ENCODE measurements at places on chromosomes 5 and 9. TPM values are rescaled to one million over a fixed set of nuclear protein-coding genes. Genes with fewer than 3 reads are reported as not detected.

DNA sequence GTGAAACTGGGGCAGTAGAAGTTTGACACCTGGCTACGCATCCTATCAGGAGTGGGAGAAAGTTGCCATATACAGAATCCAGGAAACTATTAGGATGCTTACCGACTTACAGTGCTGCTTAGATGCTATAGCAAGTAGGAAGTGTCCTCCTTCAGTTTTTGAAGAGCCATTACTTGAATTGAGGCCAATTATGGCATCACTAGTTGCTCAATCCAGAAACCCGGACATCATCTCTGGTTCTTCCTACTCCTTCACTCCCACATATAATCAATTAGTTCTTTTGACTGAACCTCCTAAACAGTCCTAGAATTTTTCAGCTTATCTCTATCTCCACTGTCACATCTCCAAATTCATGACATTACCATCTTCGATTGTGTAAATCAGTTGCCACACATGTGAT, 41.8 kb upstream of the UGCG start:
- no peaks in the 10 kb centered on the region for H3K4me1 ChIP-seq
- DNase-seq, result peak; percentile 20
- no peaks in the 10 kb centered on the region for H3K36me3 ChIP-seq
- H3K4me3 ChIP-seq, result no peak overlapping the region

DNA sequence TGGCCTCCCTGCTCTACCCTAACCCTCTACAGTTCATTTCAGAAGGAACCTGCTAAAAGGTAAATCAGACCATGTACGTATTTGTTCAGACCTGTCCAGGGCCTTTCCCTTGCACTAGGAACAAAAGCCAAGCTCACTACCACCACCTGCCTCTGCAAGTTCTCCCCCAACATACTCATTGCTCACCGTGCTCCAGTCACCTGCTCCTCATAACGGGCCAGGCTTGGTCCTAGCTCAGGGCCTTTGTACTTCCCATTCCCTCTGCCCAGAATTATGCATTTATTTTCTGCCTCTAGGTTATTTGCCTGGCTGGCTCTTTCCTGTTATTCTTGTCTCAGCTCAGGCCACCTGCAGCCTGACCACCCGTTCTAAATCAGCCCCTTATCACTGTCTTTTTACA, 4.8 kb upstream of the FGF1 start:
- H3K4me3 ChIP-seq, result no peak overlapping the region
- peaks cover 10% of the 10 kb centered on the region for H3K4me1 ChIP-seq
- no peaks in the 10 kb centered on the region for H3K27me3 ChIP-seq
- DNase-seq, result no peak

The CNTNAP3B gene
- total RNA-seq, result 26.6 TPM

GRCh38 chr9:81076131-81076530, 613.2 kb downstream of the TLE1 start:
- DNase-seq, result no peak
- H3K4me1 ChIP-seq, result no peaks in the 10 kb centered on the region
- H3K36me3 ChIP-seq, result no peaks in the 10 kb centered on the region
- no peak overlapping the region for H3K27ac ChIP-seq
- H3K4me3 ChIP-seq, result no peak overlapping the region

DNA sequence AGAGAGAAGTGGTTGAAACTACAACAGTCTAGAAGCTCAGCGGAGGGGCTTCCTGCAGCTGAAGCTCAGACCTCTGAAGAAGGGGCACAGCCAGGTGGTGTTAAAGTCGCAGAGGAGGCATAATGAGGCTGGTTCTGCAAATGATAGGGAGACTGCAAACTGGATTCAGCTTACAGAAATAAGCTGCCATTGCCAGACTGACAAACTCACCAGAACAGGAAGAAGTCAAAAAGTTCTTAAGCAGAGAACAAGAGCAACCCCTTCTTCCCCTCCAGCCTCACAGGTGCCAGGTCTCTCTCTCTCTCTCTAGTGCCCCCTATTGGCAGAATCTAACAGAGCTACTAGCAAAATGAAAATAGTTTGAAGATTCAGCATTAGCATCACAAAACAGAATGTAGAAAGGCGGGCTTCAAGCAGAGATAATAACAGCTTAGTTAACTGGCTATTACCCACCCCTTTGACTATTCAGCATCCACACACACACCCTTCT, 76.7 kb downstream of the GRAMD2B start:
- H3K4me3 ChIP-seq, result no peak overlapping the region
- DNase-seq, result no peak
- H3K27me3 ChIP-seq, result no peaks in the 10 kb centered on the region
- peaks cover 6% of the 10 kb centered on the region for H3K4me1 ChIP-seq
- no peak overlapping the region for H3K27ac ChIP-seq

GRCh38 chr5:115842089-115842935, 577 bp downstream of the AP3S1 start:
- no peaks in the 10 kb centered on the region for H3K27me3 ChIP-seq
- H3K36me3 ChIP-seq, result peaks cover 3% of the 10 kb centered on the region

DNA sequence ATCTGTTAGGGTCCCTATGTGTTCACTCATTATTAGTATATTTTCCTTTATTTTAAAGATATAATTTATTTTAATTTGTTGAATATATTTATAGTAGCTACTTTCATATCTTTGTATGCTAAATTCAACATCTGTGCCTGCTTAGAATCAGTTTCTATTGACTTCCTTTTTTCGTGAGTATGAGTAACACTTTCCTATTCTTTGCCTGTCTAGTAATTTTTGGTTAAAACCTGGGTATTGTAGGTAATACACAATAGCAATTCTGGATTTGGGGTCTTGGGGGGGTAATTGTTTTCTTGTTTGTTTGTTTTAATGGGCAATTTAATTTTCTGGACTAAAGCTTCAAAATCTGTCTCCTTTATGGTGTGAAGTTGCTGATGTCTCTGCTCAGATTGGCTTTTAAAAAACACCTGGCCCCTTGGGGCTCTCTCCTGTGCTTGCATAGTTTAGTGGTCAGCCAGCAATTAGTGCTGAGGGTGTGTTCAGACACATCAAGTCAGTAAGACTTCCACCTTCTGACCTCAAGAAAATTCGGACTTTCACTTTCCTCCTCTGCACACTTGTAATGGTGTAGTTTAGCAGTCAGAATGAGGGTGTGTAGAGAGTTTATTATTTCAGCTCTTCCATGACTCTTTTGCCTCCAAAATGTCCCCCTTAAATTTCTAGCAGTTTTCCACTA, 124.4 kb upstream of the MAP1B start:
- no peak for DNase-seq
- no peaks in the 10 kb centered on the region for H3K36me3 ChIP-seq
- no peak overlapping the region for H3K4me3 ChIP-seq
- H3K4me1 ChIP-seq, result no peaks in the 10 kb centered on the region
- H3K27ac ChIP-seq, result no peak overlapping the region

DNA sequence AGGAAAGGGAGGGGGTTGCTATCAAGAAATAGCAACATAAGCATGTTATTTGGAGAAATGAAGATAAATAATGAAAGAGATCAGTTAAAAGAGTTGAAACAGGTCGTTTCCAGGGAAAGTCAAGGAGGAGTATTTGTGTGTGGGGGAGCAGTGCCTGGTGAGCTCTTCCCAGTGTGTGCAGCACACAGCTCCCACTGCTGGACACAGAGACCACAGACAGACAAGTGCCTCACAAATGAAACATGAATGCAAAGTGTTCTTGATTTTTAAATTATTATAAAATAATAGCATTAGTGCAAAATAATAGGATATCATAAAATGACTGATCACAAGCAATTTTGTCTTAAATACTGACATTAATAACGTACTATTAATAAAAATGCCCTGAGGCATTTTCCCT, 40.8 kb downstream of the LIFR start:
- no peak overlapping the region for H3K4me3 ChIP-seq
- H3K27ac ChIP-seq, result no peak overlapping the region
- peaks cover 37% of the 10 kb centered on the region for H3K36me3 ChIP-seq
- DNase-seq, result no peak
- no peaks in the 10 kb centered on the region for H3K27me3 ChIP-seq

The DBH gene
- total RNA-seq, result not detected

- no peaks in the 10 kb centered on the region for H3K4me1 ChIP-seq
- DNase-seq, result no peak
- peaks cover 20% of the 10 kb centered on the region for H3K36me3 ChIP-seq
- H3K4me3 ChIP-seq, result no peak overlapping the region
These were observed 58.0 kb downstream of the INIP start for GRCh38 chr9:112659906-112660305.

DNA sequence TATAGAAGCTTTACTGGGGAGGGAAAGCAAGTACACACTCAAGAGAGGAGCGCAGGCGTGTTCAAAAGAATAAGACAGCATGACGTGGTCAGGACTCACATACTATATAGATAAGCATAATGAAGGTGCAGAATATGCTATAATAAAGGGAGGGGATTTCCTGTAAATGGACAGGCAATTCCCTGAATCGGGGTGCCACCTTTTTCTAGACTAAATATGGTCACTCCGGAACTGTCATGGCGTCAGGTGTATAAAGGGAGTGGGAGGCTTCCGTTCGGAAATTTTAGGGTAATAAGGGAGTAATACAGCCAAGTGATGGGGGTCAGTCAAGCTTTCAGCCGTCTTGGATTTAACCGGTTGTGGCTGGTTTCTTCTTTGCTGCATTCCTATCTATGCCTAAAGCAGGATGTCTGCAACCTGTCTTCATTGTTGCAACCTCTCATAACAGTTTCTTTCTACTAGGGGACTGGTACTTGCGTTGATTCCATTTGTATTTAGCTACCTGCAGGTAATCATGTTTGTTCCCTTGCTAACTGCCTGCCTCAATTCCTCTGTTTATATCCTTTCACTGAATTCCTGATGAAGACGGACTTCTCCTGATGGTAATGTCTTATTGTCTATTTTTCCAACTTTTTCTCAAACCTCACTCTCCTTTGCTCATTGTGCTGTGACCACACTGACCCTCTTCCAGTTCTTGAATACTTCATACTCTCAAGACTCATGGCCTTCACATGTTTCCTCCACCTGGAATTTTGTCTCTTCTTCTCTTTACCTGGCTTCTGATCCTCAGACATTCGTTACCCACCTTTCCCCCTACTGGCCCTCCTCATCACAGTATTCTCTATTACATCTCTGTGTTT, 48.9 kb downstream of the PRR16 start:
- no peak for DNase-seq
- H3K36me3 ChIP-seq, result no peaks in the 10 kb centered on the region
- no peaks in the 10 kb centered on the region for H3K27me3 ChIP-seq
- H3K4me1 ChIP-seq, result no peaks in the 10 kb centered on the region
- H3K4me3 ChIP-seq, result no peak overlapping the region
- H3K27ac ChIP-seq, result no peak overlapping the region

DNA sequence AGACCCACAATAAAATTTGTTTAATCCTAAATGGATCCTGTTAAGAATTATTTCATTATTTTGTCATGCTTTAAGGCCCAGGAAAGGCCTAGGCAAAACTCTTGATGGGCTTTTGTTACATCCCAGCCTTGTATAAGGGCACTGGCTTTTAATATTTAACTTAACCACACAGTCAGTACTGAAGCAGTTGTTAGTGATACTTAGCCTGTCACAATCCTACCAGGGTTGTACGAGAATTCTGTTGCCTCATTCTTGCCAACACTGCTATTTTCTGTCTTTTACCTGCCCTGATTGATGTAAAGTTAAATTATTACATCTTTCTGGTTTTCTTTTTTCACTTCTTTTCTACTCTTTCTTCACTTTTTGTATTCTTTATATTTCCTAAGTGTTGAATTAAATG, 10.9 kb downstream of the ZNF169 start:
- no peak overlapping the region for H3K27ac ChIP-seq
- H3K4me3 ChIP-seq, result no peak overlapping the region
- DNase-seq, result no peak
- no peaks in the 10 kb centered on the region for H3K27me3 ChIP-seq
- H3K36me3 ChIP-seq, result no peaks in the 10 kb centered on the region

The EPB41L4B gene
- total RNA-seq, result 26.1 TPM

- H3K4me1 ChIP-seq, result peaks cover 28% of the 10 kb centered on the region
- H3K27ac ChIP-seq, result no peak overlapping the region
- H3K4me3 ChIP-seq, result no peak overlapping the region
- DNase-seq, result no peak
These were observed 4.8 kb upstream of the ZNF366 start for GRCh38 chr5:72511774-72512592.

DNA sequence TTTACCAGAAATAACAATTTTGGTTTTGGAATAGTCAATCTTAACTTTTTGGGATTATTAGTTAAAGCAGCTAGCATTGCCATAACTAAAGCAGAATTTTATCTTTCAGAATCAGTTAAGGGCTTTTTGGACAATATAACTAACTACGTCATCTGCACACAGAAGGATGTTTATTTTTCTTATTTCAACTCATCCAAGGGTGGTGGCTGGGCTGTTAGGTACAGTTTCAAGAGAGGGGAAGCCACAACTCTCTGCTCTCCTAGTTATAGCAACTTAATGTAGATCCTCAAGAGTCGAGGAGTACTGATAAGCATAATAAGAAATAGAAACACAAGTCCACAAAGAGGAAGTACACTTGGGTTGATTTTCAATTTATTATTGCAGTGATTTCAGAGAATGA, 65.6 kb downstream of the ANKRD55 start:
- H3K27me3 ChIP-seq, result no peaks in the 10 kb centered on the region
- DNase-seq, result no peak
- no peak overlapping the region for H3K27ac ChIP-seq
- H3K36me3 ChIP-seq, result no peaks in the 10 kb centered on the region
- H3K4me1 ChIP-seq, result peaks cover 19% of the 10 kb centered on the region
- H3K4me3 ChIP-seq, result no peak overlapping the region

DNA sequence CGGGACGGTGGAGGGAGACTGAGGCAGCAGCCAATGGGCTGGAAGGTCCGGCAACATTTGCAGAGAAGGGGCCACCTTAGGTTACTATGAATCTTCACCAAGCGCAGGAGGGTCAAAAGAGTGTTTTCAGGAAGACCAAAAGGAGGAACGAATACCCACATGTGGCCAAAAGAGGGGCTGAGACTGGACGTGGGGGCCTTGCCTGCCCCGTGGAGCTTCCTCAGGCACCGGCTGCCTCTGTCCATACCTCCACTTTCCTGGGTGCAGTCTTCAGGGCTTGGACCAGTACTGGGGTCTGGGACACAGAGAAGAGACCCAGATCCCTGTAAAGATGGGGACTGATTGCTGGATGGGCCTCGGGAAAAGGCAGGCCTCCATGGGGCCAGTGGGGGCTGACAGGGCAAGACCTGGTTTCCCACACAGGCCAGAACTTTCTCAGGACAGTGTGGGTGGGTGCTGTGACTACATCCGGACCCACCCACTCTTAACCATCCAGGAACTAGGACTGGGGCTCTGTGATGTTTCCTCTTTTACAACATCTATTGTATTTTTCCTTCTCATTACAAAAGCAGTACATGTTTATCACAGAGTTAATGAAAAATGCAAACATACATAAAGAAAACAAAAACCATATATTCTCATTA, 294.7 kb downstream of the ZSWIM6 start:
- peaks cover 19% of the 10 kb centered on the region for H3K4me1 ChIP-seq
- H3K4me3 ChIP-seq, result peak overlapping the region; percentile 58
- no peak for DNase-seq
- H3K27ac ChIP-seq, result peak overlapping the region; percentile 90
- H3K27me3 ChIP-seq, result no peaks in the 10 kb centered on the region

The TMEM232 gene
- total RNA-seq, result not detected

GRCh38 chr5:28077291-28078240, 1039.2 kb upstream of the CDH9 start:
- H3K4me1 ChIP-seq, result no peaks in the 10 kb centered on the region
- no peaks in the 10 kb centered on the region for H3K27me3 ChIP-seq
- no peak overlapping the region for H3K4me3 ChIP-seq
- no peak overlapping the region for H3K27ac ChIP-seq
- no peak for DNase-seq
